Stimulated activated CD8-positive, alpha-beta memory T cell treated with anti-CD3 and anti-CD28 coated beads, Interleukin-2, amount 100 ng/mL, for 1 hour (primary cell): ENCODE measurements at places on chromosomes 16 and 17.

DNA sequence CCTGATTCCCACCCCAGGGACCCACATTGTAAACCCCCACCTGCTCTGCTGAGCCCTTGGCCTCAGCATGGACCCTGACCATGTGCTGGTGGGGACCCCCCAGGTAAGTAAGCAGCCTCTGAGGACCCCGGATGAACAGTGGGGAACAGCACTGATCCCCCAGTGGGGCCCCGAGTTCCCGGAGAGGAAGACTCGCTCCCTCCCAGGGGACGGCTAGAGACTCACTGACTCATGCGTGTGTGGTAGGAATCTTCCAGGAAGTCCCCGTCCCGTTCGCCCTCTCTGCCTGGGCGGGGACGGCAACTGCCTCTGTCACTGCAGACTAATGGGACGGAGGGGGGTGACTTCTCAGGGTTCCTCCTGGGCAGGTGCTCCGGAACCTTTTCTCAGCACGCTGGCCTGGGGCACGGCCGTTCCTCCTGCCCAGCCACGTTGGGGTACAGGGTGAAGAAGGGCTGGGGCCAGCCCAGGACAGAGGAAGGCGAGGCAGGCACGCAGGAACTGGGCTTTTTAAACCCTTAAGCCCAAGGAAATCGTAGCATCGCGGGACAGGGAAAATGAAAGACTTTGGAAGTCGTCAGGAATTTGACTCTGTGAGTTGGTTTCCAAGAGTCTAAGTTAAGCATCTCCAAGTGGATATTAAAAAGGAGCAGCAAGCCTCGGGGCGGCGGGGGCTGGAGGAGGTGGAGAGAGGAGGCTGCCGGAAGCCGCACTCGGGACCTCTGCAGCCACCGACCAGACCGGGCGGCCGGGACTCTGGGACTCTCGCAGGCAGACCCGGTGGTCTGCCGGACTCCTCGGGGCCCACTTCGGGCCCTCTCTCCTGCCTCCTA, 178.7 kb downstream of the SEC14L1 start:
- DNase-seq: no peak

GRCh38 chr17:4189280-4189679, 46.3 kb downstream of the CYB5D2 start:
- DNase-seq: no peak

- DNase-seq: no peak
Measured at GRCh38 chr17:7703584-7704479, 1.2 kb upstream of the EFNB3 start.

- no peak for DNase-seq
Measured at GRCh38 chr16:88628512-88628974, 9.8 kb upstream of the IL17C start.

- DNase-seq: no peak
Measured at GRCh38 chr16:28574925-28575324, 21.2 kb downstream of the SGF29 start.

DNA sequence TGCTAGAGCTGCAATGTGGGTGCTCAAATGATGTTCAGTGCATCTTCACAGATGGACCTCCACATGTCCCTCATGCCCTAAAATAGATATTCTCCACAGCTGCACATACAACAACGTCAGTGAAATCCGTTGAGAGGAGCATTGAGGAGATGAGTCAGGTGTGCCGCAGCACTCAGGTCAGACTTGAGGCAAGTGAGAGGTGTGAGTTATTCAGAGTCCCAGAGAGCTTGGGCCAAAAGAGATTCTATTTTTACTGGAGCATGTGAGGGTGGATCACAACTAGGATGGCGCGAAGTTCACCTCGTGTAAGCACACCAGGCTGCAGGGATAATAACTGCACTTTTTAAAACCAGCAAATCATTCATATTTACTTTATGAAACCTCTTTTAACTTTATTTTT, 645.3 kb downstream of the MAF start:
- DNase-seq: no peak

DNA sequence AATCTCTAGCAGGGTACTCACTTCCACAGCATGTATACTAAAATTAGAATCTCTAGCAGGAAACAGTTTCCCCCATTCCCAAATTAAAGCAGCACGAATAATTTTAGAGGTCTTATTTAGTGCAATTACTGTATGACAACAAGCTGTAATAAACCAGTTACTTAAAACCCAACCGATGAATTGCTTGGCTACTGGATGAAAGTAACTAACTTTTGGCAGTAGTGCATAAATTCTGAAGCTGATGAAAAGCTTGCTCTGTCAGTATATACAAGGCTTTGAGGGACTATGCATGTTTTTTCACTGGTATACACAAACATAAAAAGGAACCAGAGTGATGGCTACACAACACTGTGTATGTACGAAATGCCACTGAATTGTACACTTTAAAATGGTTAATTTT, 89.4 kb downstream of the CFDP1 start:
- no peak for DNase-seq

DNA sequence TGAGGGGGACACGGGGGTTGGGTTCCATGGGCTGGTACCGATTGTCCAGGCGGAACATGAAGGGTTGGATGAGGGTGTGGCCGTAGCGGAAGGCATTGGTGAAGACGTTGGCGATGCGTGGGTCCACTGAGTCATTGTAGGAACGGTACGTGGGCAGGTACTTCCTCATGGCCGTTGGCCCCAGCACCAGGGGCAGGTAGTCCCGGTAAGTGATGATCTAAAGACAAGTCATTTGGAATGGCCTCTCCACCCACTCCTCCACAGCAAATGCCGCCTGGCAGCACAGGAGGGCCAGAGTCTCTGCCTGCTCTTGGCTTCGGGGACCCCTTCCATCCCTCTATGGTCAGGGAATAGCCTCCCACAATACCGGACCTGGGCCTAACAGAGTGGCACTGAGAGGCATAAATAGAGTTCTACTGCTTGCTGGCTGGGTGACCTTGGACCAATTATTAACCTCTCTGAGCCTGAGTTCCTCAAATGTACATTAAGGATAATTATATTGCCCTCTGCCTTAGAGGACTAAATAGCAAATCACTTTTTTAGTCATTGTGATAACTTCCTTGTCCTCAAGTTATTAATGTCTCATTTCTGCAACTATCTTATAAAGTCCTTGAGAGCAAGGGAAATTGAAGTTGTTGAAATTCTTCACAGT, 7.2 kb downstream of the MPO start:
- no peak for DNase-seq

DNA sequence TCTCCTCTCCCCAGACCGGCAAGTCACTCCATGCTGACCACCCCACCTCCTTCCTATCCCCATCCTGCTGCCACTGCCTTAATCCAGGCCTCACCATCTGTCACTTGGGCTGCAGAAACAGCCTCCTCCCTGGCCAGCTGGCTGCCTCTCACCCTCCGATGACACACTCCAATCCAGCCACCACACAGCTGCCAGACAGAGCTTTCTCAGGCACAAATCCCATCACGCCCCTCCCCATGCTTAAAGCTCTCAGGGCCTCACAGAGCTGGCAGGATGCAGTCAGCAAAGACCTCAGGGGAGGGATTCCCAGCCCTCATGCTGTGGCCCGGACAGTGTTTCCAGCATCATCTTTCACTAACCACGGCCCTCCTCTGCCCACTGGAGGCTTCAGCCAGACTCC, 13.7 kb downstream of the CAMKK1 start:
- DNase-seq: no peak

DNA sequence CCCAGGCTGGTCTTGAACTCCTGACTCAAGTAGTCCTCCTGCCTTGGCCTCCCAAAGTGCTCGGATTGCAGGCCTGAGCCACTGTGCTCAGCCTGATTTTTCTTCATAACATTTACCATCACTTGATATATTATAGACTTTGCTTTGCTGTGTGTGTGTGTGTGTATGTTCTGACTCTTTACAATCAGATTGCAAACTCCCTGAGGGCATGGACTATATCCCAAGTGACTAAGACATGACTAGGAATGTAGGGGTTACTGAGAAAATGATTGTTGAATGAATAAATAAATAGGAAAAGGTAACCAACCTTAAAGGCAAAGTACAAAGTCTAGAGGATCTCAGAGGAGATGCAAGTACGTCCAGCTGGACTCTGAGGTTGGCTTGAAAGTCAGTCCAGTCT, 9.6 kb upstream of the OR2C1 start:
- DNase-seq: no peak

GRCh38 chr16:10453159-10453510, 67.3 kb downstream of the ATF7IP2 start:
- DNase-seq: no peak

DNA sequence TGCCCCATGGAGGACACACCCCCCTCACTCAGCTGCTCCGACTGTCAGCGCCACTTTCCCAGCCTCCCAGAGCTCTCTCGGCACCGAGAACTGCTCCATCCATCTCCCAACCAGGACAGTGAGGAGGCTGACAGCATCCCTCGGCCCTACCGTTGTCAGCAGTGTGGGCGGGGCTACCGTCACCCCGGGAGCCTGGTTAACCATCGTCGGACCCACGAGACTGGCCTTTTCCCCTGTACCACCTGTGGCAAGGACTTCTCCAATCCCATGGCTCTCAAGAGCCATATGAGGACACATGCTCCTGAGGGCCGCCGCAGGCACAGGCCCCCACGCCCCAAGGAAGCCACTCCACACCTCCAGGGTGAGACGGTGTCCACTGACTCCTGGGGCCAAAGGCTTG, 2.1 kb downstream of the ZNF646 start:
- no peak for DNase-seq

- DNase-seq: no peak
Measured at GRCh38 chr16:57742543-57742942, 7.0 kb downstream of the KATNB1 start.

DNA sequence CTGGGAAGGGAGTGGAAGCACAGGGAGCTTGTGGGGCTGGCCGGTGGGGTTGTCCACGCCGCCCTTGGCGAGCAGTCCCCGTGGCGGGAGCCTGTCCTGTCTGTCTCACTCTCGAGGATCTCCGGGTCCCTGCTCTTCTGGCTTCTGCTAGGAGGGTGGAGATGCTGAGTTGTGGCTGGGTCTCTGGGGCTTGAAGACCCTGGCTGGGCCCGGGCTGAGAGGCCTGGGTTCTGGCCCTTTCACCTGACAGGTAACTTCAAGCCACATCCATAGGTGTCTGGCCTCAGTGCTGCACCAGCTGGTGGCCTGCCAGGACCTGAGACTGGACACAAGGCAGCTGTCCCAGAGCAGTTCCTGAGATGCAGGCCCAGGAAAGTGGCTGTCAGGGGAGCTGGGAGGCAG, 46.7 kb downstream of the PRMT7 start:
- no peak for DNase-seq

- no peak for DNase-seq
Measured at GRCh38 chr16:28068976-28069375, 5.5 kb upstream of the GSG1L start.

DNA sequence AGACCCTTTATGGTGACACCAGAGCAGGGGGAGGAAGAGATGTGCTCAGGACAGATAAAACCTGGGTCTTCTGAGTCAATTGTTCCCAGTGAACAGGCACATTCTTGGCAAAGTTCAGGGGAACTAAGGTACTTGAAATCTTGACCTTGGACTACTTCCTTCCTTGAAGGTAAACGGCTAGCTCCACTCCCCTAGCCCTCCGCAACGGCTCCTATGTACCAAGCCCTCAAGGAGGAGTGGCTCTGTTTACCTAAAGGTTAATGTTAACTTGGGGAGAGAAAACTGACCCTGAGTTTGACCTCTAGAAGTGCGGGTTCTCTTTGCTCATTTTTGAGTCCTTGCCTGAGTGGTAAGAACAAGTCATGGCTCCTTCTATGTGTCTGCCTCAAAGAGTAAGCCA, 7.8 kb downstream of the TTLL6 start:
- no peak for DNase-seq

- DNase-seq: peak; percentile 48
Measured at GRCh38 chr17:50871364-50871763, 5.2 kb upstream of the TOB1 start.

DNA sequence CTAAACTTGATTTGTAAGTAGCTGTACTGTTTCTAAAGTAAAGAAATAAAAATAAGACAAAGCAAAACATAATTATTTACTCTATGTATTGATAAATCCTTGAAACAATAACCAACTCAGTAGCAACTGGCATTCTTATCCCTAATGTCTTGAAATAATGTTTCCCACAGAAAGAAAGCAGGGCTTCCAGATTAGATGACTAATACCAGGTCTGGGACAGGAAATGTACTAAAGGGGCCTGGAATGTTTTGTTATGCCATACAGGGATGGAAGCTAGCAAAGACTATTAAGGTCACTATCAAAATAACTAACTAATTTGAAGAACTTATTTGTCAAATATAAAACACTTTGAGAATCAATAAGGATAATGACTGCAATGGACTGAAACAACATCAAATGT, 82.1 kb downstream of the CFDP1 start:
- no peak for DNase-seq

DNA sequence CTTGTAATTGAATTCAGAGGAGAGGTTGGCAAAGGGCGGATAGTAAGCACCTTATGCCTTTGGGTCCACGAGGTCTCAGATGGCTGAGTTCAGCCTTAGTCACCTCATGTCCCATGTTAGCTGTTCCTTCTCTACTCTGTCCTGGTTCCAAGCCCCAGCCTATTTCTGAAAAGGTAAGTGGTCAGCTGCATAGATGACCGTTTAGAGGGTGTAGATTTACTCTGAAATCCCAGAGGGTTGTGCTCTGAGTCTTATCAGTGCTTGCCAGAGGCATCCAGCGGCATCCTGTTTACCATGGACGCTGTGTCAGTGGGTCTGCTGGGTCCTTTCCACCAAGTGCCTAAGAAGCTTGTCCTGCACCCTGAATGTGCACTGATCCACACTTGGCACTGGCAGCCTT, 1.9 kb downstream of the ZNF778 start:
- DNase-seq: no peak

- DNase-seq: no peak
Measured at GRCh38 chr16:51151961-51152663, 1.0 kb upstream of the SALL1 start.

DNA sequence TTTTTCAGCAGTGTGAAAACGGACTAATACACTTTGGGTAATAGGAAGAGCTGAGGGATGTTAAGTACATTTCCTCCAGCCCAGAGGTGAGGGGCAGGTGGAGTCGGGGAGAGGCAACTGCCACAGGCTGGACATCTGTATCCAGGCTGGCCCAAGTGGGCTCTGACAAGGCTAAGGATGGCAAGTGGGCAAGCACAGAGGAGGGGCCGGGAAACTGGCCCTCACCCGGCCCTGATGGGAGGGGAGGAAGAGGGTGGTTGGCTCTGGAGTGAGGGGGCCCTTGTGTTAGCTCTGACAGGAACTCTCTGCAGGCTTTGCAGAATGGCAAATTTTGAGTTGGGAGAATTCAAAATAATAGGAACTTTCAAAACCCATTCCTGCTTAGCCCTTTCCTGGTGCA, 251.0 kb upstream of the TNRC6C start:
- DNase-seq: no peak

- DNase-seq: no peak
Measured at GRCh38 chr17:43085474-43085873, 39.7 kb downstream of the BRCA1 start.

DNA sequence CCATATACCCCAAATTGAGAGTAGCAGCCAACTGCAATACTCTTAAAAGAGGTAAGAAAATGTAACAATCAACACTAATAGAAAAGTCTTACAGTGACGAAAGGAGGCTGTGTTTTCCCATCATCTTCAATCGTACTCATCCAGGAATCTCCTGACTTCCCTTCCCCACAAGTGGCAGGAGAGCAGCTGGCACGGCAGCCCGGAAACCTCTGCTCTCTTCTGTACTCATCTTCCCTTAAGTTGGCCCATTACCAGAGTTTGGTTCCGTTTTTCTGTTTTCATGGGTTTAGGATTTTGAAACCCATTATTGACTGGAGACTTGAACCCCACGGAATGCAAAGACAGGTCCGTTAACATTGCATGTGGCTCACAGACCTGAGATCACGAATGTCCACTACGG, 11.7 kb upstream of the CD300H start:
- DNase-seq: no peak

GRCh38 chr17:76053246-76054111, 18.8 kb downstream of the SRP68 start:
- no peak for DNase-seq
